ENCODE measurements at places on chromosomes 7 and 10.
A peak's percentile ranks its signal among the peaks of the same experiment; 100 is the strongest.

DNA sequence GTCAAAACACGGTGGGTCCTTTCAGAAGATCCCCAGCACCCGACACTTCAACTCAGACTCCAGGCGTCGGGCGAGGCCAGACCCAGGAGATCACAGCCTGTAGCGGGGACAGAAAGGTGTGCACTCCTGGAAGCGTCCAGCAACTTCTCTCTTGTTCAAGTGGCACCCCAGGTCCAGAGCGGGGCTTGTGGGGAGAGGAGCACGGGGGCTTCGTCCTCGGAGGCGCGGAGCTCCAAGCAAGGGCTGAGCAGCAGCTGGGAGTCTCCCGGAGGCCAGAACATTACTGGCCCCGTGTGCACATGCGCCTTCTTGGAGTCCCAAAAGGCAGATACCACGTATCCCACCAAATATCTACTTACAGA is 54.9 kb downstream of the ZRANB1 start:
- DNase-seq: no peak

- DNase-seq: no peak
Measured at GRCh38 chr7:131190146-131190545, 137.5 kb upstream of the MKLN1 start.

DNA sequence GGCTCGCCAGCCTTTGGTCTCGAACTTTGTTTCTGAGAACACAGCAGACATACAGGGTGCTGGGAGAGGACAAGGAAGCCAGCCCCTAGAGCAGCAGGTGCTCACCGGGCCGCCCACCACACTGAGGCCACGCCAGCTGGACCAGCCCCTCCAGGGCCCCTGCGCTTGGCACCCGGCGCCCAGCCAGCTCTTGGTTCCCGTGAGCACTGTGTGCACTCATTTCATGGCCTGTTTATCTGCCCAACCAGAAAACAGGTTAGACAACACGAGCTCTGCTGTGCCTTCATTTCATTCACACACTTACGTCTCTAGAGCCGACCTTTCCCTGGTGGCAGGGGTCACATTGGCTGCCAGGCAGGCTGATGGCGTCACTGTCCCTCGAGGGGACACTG is 104.0 kb downstream of the CYTH3 start:
- DNase-seq: no peak

GRCh38 chr7:55592492-55592891 is 20.2 kb upstream of the VOPP1 start:
- no peak for DNase-seq

- no peak for DNase-seq
Measured at GRCh38 chr7:134839298-134839697, 59.9 kb downstream of the CALD1 start.

GRCh38 chr10:99394256-99394655 is 36.2 kb downstream of the GOT1 start:
- no peak for DNase-seq

- no peak for DNase-seq
Measured at GRCh38 chr7:112395411-112395810, 54.8 kb upstream of the IFRD1 start.

DNA sequence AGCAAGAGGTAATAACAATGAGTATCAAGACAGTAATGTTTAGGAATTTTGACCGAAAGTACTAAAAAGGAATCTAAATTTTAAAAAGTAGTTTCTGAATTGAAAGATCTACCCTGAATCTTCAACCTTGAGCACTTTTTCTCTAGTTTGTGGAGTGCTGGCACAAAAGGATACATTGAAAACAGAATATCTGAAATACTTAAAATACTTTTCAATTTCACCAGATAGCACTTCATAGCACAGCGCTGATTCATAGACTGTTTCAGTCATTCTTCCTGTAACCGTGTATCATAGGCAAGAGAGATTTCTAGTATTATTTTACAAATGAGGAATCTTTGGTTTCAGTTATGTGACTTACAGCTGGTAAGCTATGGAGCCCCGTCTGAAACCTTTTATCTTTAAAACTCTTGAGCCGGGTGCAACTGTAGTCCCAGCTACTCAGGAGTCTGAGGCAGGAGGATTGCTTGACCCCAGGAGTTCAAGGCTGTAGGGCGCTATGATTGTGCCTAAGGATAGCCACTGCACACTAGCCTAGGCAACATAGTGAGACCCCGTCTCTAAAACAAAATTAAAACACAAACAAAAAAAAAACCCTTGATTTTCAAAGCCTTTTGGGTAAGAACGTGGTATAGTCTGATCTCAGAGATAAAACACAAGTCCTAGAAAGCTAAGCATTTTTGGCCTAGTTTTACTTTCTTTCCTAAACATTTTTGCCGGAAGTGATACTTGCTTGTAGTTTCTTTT is 35.1 kb downstream of the FHIP2A start:
- DNase-seq: no peak

DNA sequence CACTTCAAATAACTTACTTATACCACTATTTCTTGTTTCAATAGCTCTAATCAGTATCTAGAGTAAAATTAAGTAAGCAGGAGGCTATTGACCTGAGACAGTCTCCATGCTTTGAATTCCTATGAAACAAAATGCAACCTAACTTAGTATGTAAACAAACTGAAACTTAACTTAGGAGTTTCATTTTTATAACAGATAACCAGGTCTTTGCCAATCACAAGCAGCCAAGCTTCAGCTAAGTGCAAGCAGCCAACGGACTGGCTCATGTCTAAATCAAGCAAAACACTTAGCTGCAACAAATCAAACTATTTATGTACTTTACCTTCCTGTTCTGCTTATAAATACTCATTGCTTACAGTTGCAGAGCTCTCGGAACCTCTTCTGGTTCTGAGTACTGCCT is 4.4 kb upstream of the GSTK1 start:
- DNase-seq: no peak

GRCh38 chr7:14233076-14233867 is 243.8 kb upstream of the ETV1 start:
- DNase-seq: no peak

GRCh38 chr10:109912335-109913281 is 10.7 kb downstream of the XPNPEP1 start:
- no peak for DNase-seq

DNA sequence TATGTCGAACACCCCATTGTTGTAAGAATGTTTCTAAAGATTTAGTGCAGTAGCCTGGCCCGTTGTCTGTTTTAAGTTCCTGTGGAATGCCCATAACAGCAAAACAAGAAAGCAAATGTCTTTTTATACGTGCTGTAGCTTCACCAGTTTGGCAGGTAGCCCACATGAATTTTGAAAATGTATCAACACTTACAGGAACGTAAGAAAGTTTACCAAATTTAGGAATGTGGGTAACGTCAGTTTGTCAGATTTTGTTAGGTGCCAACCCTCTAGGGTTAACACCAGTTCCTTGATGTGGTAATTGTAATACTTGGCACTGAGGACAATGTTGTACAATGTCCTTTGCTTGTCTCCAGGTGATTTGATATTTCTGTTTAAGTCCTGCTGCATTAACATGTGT is 3.2 kb upstream of the GIMAP4 start:
- DNase-seq: no peak

GRCh38 chr7:70856901-70857630 is 274.9 kb upstream of the GALNT17 start:
- DNase-seq: peak; percentile 6

GRCh38 chr7:67484244-67484751 is 487.7 kb downstream of the TYW1 start:
- DNase-seq: no peak

- no peak for DNase-seq
Measured at GRCh38 chr7:78254726-78255055, 456.1 kb downstream of the PHTF2 start.

All from effector CD8-positive, alpha-beta T cell (primary cell).